ENCODE measurements at places on chromosomes 12 and 14. TPM values are rescaled to one million over a fixed set of nuclear protein-coding genes. Genes with fewer than 3 reads are reported as not detected.

The LMO3 gene
- 71.5 TPM for polyA plus RNA-seq

The TC2N gene
- not detected for polyA plus RNA-seq

The NFATC4 gene
- polyA plus RNA-seq, result 0.81 TPM

The GRIN2B gene
- 0.01 TPM for polyA plus RNA-seq

The CD163 gene
- not detected for polyA plus RNA-seq

The COX8C gene
- not detected for polyA plus RNA-seq

The SLC5A8 gene
- not detected for polyA plus RNA-seq

The GPRC5A gene
- polyA plus RNA-seq, result not detected

The NANOG gene
- polyA plus RNA-seq, result 0.09 TPM

The ANKRD33 gene
- not detected for polyA plus RNA-seq

The KRT5 gene
- polyA plus RNA-seq, result not detected

The DPF3 gene
- 5.0 TPM for polyA plus RNA-seq

The C1QL4 gene
- polyA plus RNA-seq, result not detected

The GNG2 gene
- 324 TPM for polyA plus RNA-seq

The CDCA3 gene
- 0.51 TPM for polyA plus RNA-seq

The SELPLG gene
- not detected for polyA plus RNA-seq

The VRTN gene
- not detected for polyA plus RNA-seq

The WNT1 gene
- polyA plus RNA-seq, result not detected

The MGAT4C gene
- polyA plus RNA-seq, result 11.8 TPM

The OR4E2 gene
- not detected for polyA plus RNA-seq

The FAM177A1 gene
- 51.3 TPM for polyA plus RNA-seq

The KRT71 gene
- not detected for polyA plus RNA-seq

The NAP1L1 gene
- 430 TPM for polyA plus RNA-seq

The LRTM2 gene
- polyA plus RNA-seq, result not detected

The CCDC197 gene
- polyA plus RNA-seq, result not detected

The CLEC4C gene
- polyA plus RNA-seq, result not detected

The RHEBL1 gene
- 6.9 TPM for polyA plus RNA-seq

The IAPP gene
- polyA plus RNA-seq, result not detected

The MDM1 gene
- 12.8 TPM for polyA plus RNA-seq

The P2RX2 gene
- not detected for polyA plus RNA-seq
